ENCODE measurements at places on chromosomes 6 and 20.

- DNase-seq = no peak
Observed at GRCh38 chr6:157677235-157677634, 145.8 kb upstream of the SNX9 start.

GRCh38 chr6:105113422-105113821 is 66.4 kb downstream of the POPDC3 start:
- no peak for DNase-seq

GRCh38 chr6:108080010-108080780 is 5.7 kb upstream of the OSTM1 start:
- DNase-seq = no peak

GRCh38 chr6:105389543-105389942 is 13.3 kb downstream of the PREP start:
- no peak for DNase-seq

- no peak for DNase-seq
Observed at GRCh38 chr6:2940851-2941250, 30.5 kb downstream of the SERPINB6 start.

GRCh38 chr6:5191722-5192121 is 69.0 kb downstream of the LYRM4 start:
- DNase-seq = no peak

GRCh38 chr6:166872531-166873009 is 83.8 kb downstream of the RNASET2 start:
- DNase-seq = no peak

DNA sequence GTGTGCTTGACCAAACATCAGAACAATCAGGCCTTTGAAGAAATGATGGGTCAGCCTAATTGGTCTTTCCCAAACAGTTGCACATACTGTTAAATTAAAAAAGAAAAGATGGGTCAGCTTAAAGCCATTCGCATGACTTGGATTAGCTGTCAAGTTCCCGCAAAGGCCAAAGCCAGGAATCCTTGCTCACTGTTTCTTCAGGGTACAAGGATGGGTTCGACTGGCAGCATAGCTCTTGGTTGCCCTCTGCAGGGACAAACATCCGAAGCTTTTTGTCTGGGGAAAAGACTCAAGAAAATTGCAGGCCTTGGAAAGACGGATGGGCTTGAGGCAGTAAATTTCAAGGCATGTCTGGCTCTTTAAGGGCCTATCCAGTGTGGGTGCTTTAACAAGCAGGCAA is 168.0 kb downstream of the HDGFL1 start:
- no peak for DNase-seq

DNA sequence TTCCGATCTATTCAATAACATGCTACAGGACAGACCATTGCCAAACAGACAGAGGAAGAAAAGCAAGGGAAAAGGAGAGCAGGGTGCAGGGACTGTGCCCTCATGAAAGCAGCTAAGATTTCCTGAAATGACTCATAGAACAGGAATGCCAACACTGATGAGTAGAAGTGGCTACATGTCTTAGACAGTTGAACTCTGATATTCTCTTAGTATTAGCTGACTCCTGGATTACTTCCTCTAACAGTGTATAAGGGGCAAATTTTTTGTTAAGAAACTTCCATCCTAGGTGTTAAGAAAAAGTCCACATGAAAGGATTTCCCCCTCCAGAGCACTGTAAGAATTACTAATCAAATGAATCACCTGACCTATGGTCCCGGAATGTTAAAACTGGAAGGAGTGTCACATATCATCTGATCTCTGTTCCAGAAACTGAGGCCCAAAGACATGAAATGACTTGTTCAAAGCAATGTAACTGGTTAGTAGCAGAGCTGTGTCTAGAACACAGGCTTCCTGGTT is 224.9 kb downstream of the IBTK start:
- no peak for DNase-seq

GRCh38 chr6:160795721-160796120 is 93.7 kb downstream of the PLG start:
- no peak for DNase-seq

- no peak for DNase-seq
Observed at GRCh38 chr6:73139681-73140383, 85.5 kb downstream of the KHDC1L start.

DNA sequence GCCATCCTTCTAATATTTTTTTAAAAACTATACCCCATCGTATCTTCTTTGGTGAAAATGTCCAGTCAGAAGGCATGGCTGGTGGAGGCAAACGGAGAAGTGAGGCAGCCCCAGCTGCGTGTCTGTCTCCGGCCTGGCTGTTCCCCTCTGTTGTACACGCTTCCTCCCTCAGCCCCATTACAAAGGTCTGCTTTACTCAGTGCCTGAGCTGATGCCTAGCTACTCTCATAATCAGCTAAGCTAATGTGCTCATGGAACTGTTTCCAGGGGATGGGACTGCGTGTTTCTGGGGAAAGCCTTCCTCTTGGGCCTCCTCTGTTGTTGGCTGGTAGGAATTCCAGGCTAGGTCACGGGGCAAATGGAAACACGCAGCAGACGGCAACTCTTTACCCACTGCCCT is 67.3 kb downstream of the PPP1R3G start:
- no peak for DNase-seq

GRCh38 chr6:161134550-161135298 is 139.1 kb downstream of the AGPAT4 start:
- no peak for DNase-seq

DNA sequence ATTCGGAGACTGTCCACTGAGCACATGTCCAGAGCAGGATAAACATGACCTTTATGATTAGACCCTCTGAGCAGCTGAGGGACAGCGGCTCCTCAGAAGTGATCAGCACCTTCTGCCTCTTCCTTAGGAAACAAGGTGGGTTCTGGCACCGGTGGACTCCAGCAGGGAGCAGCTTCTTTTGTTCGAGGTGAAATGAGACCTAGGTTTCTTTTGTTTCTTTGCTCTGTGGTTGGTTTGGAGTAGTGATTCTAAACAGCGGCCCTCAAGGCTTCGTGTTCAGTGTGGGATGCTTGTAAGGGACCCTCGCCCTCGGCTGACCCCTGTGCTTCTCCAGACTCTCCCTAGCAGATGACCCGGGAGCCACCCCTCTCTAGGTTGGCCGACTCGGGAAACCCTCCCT is 14.6 kb upstream of the FRMD1 start:
- DNase-seq = no peak

DNA sequence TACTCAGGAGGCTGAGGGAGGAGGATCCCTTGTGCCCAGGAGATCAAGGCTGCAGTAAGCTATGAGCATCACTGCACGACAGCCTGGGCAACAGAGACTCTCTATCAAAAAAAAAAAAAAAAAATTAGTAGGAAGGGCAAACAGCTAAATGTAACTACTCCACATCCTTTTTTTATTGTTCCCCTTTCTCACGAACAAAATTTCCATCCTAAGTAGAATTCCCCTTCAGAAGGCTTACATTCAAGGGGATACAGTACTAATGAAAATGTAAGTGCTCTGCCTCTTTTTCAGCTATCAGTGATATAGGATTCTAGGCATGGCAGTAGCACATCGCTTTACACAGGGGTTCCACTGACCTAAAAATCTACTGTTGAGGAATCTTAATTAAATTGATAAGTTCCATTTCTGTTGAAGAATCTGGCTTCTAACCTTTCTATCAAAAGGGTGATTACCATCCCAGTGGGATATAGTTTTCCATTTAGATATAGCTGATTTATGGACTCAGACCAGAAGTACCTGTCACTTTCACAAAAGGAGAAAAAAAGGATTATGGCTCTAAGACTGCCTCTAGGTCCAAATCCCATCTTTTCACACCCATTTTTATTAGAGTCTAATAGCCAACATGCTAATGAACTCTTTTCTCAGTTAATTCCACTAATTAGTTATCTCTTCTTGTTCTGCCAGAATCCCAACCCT is 2.6 kb downstream of the B4GALT5 start:
- DNase-seq = no peak

All from activated naive CD8-positive, alpha-beta T cell treated with anti-CD3 and anti-CD28 coated beads, Interleukin-2, amount 50 U/mL, for 24 hours (primary cell).